ENCODE measurements at places on chromosomes 2 and 18.

DNA sequence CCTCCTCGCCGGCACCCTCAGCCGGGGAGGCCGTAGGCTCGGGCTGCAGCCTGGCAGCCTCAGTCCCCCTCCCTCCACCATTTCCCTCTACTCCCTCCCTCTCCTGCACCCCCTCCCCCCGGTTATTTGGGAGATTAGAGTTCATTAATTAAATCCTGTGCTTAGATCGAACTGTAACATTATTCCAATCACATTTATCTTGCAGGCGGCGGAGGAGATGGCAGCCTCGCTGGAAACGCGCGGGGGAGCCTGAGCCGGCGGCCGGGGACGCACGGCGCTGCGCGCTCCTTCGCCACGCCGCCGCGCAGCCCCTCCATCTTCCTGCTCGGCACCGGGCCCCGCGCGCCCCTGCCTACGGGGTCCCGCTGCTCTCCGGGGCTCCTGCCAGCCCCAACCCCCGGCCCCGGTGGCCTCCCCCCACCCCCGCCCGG is at the start of gene ST8SIA3:
TSS of gene ST8SIA3 (plus strand) at position 287 of the 431 bp plus-strand sequence. CDS start 290 bp downstream, outside the sequence.
- no peak for DNase-seq

- no peak for DNase-seq
Observed at GRCh38 chr18:53148123-53148522, 808.1 kb downstream of the DCC start.

DNA sequence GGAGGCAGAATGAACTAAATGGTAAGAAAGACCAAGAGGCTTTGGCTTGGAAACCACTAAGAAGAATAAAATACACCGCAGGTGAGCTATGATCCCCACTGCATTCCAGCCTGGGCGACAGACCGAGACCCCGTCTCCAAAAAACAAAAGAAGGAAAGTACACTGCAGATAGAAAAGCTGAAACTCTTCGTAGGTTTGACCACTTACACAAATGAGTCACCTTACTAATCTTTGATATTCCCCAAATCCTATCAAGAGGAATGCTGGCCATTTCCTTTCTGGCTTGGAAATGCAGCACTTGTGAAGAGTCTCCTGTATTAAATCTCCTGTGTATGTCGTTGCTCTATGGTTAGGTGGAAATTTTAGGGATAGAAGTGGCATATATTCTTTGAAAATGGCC is 108.8 kb downstream of the MTCL1 start:
- DNase-seq: no peak

- no peak for DNase-seq
Observed at GRCh38 chr2:241358470-241358869, 2.4 kb downstream of the FARP2 start.

- DNase-seq: no peak
Observed at GRCh38 chr2:149313512-149313972, 16.8 kb upstream of the LYPD6 start.

GRCh38 chr18:31791817-31792579 is 31.3 kb upstream of the SLC25A52 start:
- no peak for DNase-seq

DNA sequence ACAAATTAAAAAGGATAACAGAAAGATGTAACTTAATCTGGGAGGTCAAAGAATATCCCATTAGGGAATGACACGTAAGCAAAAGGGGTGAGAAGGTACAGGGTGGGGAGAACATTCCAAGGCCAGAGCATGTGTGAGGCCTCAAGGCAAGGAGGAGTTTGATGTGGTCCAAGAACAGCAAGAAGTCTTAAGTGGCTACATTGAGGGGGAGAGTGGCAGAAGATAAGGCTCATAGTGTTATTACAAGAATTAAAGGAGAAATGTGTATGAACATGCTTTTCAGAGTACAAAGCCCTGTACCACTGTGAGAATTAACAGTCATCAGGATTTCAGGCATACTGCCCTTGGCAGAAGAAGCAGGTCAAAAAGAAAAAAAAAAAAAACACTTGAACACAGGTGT is 174.4 kb upstream of the ERBB4 start:
- no peak for DNase-seq

DNA sequence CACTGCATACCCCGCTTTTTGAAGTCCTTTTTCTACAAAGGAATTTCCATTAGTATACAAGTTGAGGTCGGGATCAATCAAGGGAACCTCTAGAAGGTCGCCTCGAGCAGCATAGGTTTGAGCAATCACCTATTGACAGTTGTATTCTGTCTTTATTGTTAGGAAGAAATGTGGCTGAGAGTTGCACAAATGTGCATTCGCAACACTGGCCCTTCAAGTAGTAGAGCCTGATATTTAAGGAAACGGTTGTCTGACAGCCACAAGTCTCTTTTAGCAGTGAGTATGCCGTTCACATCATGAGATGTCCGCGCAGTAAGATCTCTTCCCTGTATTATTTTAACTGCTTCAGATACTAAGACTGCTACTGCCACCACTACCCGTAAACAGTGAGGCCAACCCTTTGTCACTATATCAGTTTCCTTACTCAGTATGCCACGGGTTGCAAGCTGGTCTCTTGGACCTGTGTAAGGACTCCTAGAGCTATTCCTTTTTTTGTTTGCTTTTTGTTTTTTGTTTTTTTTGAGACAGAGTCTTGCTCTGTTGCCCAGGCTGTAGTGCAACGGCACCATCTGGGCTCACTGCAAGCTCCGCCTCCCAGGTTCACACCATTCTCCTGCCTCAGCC is 10.0 kb upstream of the STARD7 start:
- no peak for DNase-seq

GRCh38 chr18:43148231-43148630 is 32.7 kb upstream of the RIT2 start:
- DNase-seq: no peak

DNA sequence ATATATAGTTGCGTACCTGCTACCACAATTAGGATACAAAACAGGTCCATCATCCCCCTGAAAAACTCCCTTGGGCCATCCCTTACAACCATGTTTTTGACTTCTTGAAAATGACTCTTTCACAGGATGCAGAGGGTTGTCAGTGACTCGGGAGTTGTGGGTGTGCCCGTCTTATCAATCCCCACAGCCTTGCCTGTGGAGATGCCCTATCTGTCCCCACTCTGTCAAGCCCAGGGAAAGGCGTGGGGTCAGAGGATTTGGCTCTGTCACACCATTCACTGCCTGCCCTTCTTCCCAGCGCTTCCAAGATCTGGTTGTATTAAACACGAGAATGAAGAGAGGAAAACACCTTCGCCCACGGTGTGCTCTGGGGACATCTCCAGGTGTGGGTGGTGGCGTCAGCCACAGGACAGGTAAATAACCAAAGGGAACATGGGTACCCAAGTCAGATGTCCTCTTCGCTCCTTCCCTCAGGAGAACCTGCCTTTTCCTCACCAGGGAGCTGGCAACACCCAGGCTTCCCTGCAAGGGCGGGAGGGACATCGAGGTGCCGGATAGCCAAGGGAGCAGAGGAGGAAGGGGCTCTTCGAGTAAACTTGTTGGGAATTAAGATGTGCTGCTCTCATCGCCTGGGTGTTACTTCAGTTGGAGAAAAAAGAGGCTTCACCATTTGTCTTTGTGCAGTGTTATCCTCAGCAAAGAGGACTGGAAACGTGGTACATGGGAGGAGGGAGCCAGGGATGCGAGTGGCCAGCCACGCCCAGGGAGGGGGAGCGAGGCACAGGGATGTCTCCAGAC is 100.3 kb downstream of the B3GNT2 start:
- no peak for DNase-seq

DNA sequence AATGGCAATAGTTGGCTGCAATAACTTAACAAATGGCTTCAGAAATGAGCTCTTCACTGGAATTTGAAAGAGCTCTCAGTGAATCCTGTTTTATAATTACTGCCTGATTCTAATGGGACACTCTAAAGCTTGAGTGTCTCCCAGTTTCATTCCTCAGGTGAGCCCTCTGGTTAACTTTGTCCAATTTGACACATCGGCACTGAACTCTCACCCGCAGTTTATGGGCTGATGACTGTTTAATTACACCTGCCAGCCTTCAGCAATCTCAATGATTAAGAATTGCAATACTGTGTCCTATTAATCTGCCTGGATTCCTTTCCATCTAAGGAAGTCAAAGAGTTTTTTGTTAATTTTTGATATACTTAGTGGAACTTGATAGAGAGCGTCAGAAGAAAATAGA is 110.7 kb upstream of the NABP1 start:
- DNase-seq: no peak

DNA sequence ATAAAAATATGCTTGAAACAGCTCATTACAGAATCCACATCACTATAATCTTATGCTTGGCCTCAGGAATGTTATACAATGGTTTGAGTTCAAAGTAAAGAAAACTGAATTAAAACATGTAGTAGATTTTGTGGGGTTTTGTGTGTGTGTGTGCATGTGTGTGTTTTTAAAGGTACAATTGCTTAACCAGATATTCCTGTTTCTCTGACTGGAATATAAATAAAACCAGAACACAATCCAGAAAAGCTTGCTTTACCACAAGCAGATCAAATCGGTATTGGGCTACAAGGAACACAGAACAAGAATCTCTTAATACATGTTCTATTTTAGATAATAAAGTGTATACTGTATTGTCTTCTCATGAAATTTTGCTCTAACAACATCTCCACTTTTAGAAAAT is 110.0 kb downstream of the TMEM247 start:
- no peak for DNase-seq

GRCh38 chr2:76180676-76181075 is 470.0 kb upstream of the GCFC2 start:
- DNase-seq: no peak

GRCh38 chr2:121860033-121860757 is 104.7 kb downstream of the TSN start:
- DNase-seq: no peak

GRCh38 chr2:176079831-176080539 is 3.8 kb downstream of the EVX2 start:
- DNase-seq: no peak

- no peak for DNase-seq
Observed at GRCh38 chr2:46170026-46170425, 127.2 kb upstream of the EPAS1 start.

DNA sequence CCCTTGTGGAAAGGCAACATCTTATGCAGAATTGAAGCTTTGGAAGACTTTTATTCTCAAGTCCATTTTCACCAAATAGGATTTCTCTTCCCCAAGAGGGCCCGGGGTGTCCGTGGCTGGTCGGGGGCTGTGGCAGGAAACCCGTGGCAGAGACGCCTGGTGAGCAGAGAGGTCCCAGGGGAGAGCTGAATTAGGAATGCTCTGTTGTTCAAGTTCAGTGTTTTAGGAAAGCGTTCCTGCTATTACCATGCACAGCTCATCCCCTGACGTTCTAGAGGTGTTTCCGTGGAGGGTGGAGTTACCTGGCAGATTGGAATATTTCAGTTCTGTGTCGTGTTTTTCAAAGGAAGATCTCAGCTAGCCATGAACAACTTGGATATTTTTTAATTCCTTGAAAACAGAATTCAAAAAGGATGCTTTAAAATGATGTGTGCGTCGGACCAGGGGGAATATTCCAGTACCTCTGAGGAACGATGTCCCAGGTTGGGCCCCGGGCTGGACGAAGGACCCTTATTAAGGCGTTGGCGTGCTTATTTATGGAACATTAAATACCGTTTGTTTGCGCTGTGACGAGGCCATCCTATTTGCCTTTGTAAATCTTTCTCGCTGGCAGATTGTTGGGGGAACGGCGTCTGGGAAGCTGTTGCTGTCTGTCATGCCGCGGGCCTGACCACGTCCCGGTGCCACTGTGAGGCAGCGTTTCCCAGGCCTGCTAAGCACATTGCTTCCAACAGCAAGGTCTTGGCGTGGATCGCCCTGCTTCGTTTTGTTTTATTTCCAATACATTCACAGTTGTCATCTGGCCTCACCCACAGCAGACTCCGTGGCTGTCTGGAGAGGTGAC is 8.2 kb downstream of the NFATC1 start:
- no peak for DNase-seq

GRCh38 chr2:178828486-178828881 is 21.3 kb upstream of the TTN start:
- no peak for DNase-seq

DNA sequence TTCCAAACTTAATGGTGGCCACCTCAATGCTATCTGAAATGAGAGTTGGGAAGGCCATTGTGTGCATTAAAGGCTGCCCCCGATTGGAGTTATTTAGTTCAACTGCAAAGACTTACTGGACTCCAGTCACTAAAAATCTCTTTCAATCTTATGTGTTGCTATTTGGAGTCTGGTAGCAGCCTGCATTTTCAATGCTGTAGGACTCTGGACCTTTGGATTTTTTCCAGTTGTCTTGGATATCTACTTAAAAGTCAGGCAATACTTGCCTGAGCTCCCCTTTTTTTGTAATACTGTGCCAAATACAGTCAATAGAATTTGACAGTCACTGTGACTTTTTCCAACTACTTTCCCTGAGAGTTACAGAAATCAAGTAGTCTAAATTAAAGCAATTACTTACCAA is 281.9 kb downstream of the TRIB2 start:
- no peak for DNase-seq

- DNase-seq: no peak
Observed at GRCh38 chr2:178018141-178018540, 54.4 kb downstream of the PDE11A start.

GRCh38 chr2:182716650-182716979 is 558 bp downstream of the DNAJC10 start:
- no peak for DNase-seq

DNA sequence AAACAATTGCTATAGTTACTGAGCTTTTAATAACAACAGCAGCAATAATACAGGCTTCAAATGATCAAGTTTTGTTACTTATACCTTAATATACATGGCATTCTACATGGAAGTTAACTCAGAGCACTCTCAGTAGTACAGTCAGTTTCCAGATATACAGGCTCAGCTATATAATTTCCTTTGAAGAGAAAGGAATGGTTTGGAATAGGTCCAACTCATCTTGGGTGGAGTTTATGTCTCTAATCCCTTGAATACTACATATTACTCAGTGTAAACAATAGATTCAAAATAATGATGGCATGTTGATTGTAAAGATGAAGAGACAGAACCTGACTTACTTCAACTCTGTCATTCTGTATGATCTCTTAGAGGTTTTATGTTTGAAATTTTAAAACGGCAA is 174.9 kb downstream of the EPHA4 start:
- no peak for DNase-seq
